ENCODE measurements at places on chromosomes 1 and 21. TPM values are rescaled to one million over a fixed set of nuclear protein-coding genes. Genes with fewer than 3 reads are reported as not detected.

Gene OR14K1
- total RNA-seq = not detected

Gene PTGFRN
- 35.2 TPM for total RNA-seq

- DNase-seq = no peak
Observed at GRCh38 chr1:174135211-174135610, 24.1 kb upstream of the RABGAP1L start.

- no peak for DNase-seq
Observed at GRCh38 chr1:193320270-193320669, 133.9 kb upstream of the B3GALT2 start.

Gene AQP10
- not detected for total RNA-seq

Gene BARHL2
- total RNA-seq = not detected

Gene ANXA9
- 49.4 TPM for total RNA-seq

DNA sequence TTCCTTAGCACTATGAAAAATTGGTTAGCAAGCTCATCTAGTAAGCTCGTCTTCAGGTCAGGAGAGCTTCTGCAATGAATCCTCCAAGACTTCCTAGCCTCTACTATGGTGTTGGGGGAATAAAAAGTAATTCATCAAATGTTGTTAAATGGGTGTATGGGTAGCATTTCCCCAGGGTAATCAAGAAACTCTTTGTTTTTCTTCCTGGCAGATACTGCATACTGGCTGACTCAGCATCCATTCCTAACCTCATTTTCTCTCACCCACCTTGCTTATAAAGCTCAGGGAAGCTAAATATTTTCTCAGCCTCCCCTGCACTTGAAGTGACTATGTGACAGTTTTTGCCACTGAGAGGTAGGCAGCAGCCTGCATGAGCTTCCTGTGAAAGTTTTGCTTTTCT is 83.4 kb downstream of the MAB21L3 start:
- no peak for DNase-seq
